Activated CD8-positive, alpha-beta T cell treated with anti-CD3 and anti-CD28 coated beads for 36 hours (primary cell): ENCODE measurements at places on chromosomes 16 and 17. TPM values are rescaled to one million over a fixed set of nuclear protein-coding genes. Genes with fewer than 3 reads are reported as not detected.

GRCh38 chr16:3157229-3158025 is 22.6 kb downstream of the ZNF213 start:
- peak; percentile 75 for DNase-seq

DNA sequence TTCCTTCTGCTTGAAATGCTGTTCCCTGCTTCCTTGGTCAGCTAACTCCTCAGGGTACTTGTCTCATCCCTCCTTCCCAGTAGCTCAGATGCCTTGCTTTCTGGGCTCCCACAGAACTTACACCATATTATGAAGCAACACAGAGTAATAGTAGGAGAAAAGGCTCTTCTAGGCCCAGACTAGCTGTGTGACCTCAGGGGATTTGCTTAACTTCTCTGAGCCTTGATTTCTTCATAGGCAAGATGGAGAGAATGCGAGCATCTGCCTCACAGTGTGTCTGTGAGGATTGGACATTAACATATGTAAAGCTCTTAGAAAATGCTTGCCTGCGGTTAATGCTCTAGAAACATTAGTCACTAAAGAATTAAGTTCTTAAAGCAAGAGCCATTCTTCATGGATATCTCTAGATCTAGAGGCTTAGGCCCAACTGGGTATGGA is 22.3 kb upstream of the PECAM1 start:
- DNase-seq: no peak

DNA sequence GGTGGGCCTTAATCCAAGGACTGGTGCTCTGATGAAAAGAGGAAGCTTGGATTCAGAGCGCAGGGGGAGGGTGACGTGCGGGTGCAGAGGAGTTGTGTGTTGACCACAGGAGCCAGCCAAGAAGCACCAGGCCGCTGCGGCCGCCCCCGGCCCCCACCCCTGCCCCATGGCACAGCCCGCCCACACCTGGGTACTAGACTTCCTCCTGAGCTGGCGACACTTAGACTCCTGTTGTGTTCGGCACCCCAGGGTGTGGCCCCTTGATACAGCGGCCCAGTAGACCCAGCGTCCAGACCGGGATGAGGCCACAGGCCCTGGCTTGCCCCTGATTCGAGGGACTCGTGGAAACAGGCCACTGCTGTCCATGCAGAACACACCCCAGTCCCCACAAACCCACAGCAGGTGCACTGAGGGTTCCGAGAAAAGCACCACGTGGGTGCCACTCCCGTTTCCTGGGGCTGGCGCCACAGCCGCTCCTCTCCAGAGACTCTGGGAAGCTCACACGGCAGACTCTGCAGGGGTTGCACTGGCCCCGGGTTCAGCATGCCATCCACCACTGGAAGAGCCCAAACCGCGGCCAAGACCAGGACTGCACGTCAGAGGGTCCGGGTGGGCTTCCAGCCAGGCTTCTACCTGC is 5.7 kb upstream of the SNAI3 start:
- peak; percentile 47 for DNase-seq

- no peak for DNase-seq
These were observed 165.9 kb upstream of the TNRC6C start for GRCh38 chr17:77792626-77793025.

SDR42E2 gene
- total RNA-seq: 0.14 TPM

DOC2B gene
- not detected for total RNA-seq
